ENCODE measurements at places on chromosomes 7 and 10.
A peak's percentile ranks its signal among the peaks of the same experiment; 100 is the strongest.

- no peak for DNase-seq
These were observed 4.1 kb downstream of the MINPP1 start for GRCh38 chr10:87508837-87509236.

GRCh38 chr7:66403564-66403963 lies 198.4 kb downstream of the TPST1 start:
- no peak for DNase-seq

DNA sequence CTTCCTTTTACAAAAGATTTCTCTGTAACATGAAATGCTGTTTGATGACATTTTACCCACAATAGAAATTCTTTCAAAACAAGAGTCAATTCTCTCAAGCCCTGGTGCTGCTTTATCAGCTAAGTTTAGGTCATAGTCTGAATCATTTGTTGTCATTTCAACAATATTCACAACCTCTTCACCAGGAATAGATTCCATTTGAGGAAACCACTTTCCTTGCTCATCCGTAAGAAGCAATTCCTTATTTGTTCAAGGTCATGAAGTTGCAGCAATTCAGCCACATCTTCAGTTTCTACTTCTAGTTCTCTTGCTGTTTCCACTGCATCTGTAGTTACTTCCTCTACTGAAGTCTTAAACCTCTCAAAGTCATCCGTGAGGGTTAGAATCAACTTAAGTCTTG lies 315.3 kb downstream of the TYW1 start:
- no peak for DNase-seq

DNA sequence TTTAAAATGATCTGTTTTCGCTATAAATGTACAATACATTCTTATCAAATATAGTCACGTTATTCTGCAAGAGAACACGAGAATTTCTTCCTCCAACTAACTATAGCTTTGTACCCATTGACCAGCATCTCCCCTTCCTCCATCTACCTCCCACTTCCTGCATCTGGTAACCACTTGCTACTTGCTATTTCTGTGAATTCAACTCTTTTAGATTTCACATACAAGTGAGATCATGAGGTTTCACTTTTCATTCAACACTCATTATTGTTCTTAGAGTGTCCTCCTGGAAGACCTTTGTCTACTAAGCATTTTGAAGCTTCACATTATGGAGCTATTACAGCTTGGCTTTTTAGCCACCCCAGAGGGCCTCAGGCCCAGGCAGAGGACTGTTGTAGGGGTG lies 741.3 kb upstream of the FZD8 start:
- no peak for DNase-seq

DNA sequence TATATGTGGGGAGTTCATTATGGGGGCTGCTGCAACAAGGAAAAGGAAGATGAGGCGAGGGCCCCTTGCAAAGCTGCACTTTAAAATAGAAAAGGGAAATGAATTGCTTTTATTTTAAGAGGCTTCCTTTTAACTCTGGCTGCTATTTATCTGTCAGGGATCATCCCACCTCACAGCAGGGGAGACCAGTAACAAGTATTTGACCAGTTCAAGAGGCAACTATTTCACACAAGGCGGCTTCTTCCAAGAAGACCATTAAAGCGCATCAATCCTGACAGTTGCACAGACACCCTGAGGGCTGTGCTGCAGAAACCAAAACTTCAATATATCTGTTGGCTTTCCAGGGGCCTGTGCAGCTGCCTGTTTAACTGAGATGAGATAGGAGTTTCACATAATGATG lies 1009.2 kb downstream of the SORCS3 start:
- DNase-seq: no peak

DNA sequence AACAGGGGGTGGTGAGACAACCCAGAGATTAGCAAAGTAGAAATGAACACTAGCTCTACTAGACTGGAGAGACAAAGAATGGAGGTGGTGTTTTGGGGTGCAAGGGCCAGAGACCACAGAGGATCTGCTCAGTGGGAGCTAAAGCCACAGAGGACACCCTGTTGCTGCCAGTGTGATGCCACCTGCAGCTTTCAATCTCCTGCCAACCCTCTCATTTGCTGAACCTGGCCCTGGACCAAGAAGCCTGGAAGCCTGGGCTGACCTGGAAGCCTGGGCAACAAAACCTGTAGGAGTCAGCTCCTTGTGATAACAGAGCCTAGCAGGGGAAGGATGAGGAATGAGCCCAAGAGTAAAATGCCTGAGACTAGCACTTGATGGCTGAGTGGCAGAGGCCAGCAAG lies 81.1 kb upstream of the ADO start:
- DNase-seq: no peak

DNA sequence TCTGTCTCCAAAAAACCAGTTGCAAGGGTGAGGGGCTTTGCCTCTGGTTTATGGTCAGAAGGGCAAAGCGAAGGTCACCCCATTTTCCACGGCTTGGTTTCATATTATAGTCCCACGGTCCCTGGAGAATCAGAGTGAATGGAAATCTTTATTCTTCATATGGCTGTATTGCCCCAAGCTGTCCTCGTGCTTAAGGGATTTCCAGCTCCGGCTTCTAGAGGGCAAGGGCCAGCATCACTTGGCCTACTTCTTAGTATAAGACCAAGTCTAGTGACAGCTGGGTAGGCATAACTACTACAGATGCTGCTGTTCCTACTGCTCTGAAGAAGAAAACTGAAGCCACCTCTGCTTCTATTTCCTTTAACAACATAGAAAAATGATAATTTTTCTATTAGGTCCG lies 63.2 kb downstream of the PARP12 start:
- no peak for DNase-seq

DNA sequence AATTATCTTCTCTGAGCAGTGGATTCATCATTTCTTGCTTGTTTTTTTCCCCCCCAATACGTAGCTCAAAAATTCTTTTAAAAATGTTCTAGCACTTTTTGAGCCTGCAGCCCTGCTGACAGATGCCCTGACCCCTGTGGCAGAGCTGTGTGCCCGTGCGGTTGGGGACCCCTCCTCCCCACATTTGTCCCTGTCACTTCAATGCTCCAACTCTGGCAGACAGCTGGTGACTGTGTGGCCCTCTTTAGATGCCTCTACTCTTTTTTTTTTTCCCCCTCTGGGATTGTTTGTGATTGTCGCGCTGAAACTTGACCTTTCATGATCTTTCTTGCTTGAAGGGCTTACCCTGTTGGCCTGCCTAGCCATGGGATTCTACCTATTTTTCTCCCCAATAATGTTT lies 214.1 kb downstream of the TMEM178B start:
- no peak for DNase-seq

- DNase-seq: no peak
These were observed 222.2 kb upstream of the TEX47 start for GRCh38 chr7:89017695-89018094.

- DNase-seq: peak; percentile 39
These were observed 51.0 kb downstream of the ORC5 start for GRCh38 chr7:104156842-104157277.

Data from common myeloid progenitor, CD34-positive (primary cell).